Activated CD8-positive, alpha-beta memory T cell treated with anti-CD3 and anti-CD28 coated beads, Interleukin-2, amount 50 U/mL, for 4 hours (primary cell): ENCODE measurements at places on chromosomes 5 and 9.

DNA sequence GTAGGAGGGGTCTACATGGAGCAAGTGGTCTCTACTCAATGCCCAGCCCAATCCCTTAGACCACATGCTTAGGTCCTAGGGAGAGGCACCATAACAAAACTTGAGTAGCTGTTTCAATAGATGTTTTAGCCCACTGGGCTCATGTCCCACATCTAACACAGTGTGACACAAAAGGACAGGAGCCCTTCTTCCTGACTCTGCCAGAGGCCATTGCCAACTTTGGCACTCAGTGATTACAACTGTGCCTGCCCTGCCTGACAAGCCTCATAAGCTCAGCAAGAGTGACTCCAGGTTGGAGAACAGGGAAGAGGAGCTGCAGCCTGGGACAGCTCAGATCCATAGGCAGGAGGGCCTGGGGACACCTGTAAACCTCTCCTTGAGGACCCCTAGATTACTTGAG lies 230.8 kb downstream of the ENC1 start:
- DNase-seq: no peak

- DNase-seq: no peak
Measured at GRCh38 chr9:99479929-99480328, 257.8 kb downstream of the SEC61B start.

DNA sequence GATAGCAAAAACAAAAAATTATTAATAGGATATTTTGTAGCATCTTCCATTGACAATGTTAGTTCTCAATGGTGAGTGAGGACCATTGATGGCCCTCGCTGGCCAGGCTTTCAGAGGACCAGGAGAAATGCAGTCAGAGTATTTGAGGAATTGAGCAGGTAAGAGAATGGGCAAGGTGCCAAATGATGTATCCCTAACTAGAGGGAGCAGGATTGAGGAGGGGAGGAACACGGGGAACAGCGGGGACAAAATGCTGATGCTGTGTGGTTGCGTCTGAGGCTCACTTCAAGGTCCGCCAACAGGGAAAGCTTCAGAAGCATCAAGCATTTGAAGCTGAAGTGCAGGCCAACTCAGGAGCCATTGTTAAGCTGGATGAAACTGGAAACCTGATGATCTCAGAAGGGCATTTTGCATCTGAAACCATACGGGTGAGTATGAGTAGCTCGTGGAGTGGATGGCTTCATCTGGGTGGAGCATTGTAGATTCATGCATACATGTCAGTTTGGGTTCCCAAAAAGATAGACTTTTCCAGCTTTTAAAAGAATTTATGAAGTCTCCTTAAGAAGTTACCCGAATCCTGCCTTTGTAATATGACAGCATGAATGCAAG lies 16.2 kb downstream of the SPTAN1 start:
- DNase-seq: no peak

DNA sequence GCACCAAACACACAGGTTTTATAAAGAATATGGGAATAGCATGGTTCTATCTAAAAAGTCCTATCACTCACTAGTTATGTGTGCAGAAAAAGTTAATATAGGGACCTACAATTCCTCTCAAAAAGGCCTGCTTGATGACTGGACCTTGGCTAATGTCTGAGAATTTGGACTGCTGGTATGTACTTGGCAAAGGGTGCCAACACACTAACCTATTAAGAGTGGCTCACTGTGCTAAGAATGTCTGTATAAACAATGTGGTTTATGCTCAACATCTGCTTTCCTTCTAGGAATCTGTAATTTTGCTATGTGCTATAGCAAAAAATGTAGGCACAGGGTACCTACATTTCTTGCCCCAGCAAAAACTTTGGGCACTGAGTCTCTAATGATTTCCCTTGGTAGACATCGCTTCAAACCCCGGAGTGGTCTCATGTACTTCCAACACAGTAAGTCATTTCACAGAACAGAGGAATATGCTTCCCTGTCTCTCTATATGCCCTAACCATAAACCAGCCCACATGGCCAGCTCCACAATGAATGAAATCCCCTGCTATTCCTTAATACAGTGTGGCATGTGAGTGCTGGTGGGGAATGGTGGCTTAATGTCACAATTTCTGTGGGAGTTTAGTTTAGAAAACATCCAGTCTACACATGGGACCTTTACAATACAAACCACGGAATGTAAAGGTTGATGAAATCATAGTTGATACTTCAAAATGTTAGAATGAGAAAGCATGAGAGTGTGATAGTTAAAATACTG lies 101.7 kb downstream of the UBAP2 start:
- no peak for DNase-seq

GRCh38 chr9:86795823-86796553 lies 151.3 kb downstream of the GAS1 start:
- no peak for DNase-seq

DNA sequence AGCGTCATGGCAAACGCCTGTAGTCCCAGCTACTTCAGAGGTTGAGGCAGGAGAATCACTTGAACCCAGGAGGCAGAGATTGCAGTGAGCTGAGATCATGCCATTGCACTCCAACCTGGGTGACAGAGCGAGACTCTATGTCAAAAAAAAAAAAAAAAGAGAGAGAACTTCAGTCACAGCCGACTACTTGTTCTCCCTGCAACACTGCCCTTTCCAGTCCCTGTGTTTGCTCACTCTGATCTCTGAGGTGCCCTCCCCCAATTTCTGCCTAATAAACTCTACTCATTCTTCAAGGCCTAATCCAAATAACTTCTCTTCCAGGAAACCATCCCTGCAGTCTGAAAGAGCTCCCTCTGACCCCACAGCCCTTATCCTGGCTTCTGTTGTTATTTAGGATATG lies 28.1 kb downstream of the GFRA3 start:
- no peak for DNase-seq

DNA sequence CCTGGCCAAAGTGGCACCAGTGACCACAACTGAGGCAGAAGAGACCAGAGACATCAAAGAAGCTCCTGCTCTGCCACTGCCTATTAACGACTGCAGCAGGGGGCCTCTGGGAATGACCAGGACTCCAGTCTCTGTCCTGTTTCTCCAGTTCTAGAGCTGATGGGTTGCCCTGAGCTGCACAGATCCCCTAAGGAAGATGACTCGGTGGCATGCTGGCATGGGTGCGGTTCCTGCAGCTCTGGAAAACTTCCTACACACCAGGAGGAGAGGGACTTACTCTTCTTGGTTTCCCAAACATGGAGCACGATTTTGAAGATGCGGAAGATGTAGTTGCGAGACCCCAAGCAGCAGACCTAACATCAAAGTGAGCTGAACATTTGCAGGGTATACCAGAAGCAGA lies 2.7 kb downstream of the SLIT3 start:
- DNase-seq: no peak

DNA sequence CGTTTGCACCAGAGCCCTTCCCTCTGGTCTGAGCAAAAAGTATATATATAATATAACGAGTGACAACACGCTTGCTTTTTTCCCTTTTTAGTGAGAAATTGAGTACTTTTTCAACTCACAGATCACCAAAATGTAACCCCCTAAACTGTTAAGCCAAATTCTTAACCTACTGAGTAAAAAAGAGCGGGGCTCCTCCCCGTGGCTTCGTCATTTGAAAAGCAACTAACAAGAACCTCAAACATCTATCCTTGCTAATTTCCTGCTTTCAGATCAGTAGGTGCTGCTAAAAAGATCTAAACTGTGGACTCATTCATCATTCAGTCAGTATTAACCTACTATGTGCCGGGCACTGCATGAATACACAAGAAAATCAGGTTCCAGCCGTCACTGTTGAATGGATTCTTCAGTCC lies 1.0 kb upstream of the PTBP3 start:
- DNase-seq: peak; percentile 44

GRCh38 chr9:129889941-129890717 lies 54.9 kb downstream of the USP20 start:
- peak; percentile 65 for DNase-seq

- DNase-seq: no peak
Measured at GRCh38 chr9:99286536-99286935, 64.5 kb downstream of the SEC61B start.
